Esophagus squamous epithelium (tissue), 5 donors: ENCODE measurements at places on chromosomes 1 and 21. TPM values are rescaled to one million over a fixed set of nuclear protein-coding genes. Genes with fewer than 3 reads are reported as not detected.
A peak's percentile ranks its signal among the peaks of the same experiment; 100 is the strongest.

GRCh38 chr1:112265931-112266330, 130.1 kb upstream of the CTTNBP2NL start:
- DNase-seq: no peak

GRCh38 chr1:22841860-22842281, 130.8 kb downstream of the LACTBL1 start:
- DNase-seq: no peak

DNA sequence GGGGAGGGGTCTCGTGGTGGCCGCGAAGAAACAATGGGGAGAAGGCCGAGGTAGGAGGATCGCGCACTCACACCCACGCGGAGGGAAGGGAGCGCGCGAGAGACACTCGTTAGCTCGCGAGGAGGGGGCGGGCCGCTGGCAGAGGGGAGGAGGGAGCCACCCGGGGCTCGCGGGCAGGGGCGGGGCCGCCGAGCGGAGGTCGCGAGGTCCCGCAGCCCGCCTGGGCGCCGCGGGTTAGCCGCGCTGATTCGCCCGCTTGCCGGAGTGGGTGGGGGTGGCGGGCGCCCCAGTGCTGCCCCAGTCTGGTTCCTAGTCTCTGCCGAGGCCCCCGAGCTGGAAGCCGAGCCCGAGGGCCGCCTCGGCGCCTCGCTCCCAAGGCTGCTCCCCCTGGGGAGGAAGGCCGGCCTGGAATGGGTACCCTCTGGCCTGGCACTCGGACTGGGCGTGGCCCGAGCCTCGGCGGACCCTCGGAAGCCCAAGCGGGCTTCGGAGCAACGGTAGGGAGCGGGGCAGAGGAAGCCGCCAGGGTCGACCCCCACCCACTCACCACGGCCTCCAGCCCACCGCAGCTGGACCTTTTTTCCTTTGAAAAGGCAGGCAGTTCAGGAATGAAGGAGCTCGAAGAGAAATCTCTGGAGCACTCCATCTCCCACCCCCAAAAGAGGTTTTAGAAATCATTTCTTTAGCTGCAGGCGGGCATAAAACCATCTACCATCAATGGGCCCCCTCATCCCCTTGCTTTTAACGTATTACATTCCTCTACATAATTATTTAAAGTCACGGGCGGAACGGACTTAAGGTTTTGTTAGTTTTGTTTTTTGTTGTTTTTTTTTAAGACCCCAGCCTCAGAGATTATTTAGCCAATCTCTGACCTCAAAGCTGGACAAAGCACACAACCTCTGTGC, 722 bp upstream of the TUT4 start:
- peak; percentile 39 for DNase-seq

DNA sequence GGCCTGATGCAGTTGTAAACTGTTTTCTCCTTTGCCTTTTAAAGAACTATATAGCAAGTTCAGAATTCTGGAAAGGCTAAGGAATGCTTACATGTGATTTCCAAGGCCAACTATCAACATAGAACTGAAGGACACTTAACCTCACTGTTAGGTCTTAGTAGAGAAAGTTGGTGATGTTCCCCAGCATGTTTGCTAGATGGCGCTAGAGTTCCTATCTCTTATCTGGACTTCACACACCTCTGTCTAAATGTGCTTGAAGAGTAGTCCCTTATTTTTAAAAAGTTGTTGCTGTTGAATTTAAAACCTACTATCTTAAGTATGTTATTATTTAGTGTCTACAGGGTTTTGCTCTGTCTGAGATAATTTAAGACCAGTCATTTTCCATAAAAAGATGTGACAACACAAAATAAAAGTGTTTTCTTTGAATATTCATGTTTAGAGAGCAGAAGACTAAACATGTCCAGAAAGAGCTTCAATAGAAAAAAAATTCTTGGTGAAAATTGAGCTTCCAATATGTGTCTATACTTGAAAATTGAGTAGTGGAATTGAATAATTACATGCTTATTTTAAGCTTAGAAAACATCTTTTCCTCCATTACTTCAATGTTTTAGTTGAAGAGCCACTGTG, 237.3 kb downstream of the S1PR1 start:
- DNase-seq: no peak

DNA sequence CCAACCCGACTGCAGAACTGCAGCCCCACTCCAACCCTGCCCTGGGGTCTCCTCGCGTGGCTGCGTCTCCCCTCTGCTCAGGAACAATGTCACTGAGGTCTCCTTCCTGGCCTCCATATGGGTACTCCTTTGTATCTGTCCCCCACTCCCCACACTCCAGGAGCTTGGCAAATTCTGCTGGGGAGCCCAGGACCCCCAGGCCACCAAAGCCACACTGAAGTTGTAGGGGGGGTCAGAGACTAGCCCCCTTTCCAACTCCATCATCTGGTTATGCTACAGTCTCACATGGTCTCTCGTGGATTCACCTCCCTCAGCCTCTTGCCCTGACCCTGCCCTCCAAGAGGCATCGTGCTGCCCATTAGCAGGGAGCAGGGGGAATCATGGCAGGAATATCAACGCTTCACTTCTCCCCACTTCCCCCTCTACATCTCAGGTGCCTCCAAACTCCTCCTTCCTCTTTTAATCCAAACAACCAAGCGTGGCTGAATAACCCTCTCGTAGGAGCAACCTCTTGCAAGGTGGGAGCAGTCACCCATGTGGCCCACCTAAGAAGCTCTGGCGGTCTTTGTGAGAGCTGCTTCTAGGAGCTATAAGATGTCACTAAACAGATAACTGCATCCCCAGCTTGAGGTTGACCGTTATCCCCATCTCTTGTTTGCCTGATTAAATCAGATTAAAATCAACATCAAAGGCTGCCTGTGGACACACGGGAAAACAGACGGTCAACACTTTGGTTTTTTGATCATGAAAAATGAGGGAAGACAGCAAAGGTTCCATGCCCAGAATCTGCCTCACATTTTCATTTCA, 86.4 kb downstream of the MIS18A start:
- DNase-seq: no peak

- DNase-seq: no peak
Observed at GRCh38 chr1:219401724-219402625, 210.9 kb downstream of the ZC3H11B start.

DNA sequence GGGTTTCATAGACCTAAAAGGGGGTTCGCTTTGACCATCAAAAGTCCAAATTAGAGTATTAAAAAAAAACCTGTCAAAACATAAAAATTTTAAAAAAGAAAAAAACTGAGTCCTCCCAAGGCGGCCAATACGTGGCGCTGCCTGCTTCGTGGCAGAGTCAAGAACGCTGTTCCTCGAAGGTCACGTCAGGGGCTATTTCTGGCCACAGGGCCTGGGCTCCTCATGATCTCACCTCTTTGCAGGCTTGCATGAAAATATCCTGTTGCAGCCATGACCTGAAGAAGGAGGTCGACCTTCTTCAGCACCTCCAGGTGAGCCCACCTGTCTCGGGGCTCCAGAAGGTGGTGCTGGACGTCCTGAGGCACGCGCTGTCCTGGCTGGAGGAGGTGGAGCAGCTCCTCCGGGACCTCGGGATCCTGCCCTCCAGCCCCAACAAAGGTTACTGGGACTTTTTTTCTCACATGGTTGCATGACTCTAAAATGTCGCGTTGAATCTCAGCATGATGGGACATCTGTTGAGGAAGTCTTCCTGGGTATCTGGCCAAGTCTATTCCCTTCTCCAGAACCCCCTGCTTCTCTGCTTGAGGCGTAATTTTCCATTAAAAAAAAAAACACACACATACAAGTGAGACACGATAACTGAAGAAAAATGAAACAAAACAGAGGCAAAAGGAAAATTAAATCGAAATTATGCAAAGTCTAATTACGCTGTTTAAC, 80.4 kb upstream of the EFHD2 start:
- no peak for DNase-seq

GRCh38 chr1:234962340-234962989, 166.2 kb downstream of the TOMM20 start:
- DNase-seq: no peak

- DNase-seq: no peak
Observed at GRCh38 chr1:215830226-215830810, 263.2 kb downstream of the KCTD3 start.

MED8 gene
- 37.1 TPM for total RNA-seq

DDAH1 gene
- total RNA-seq: 9.4 TPM

SRP9 gene
- 168 TPM for total RNA-seq

SPRR5 gene
- 2.2 TPM for total RNA-seq

RNU1-1 gene
- under 0.01 TPM for total RNA-seq

C1orf226 gene
- 5.3 TPM for total RNA-seq
